AG10803 (cell line): ENCODE measurements at places on chromosomes 16 and 17.
A peak's percentile ranks its signal among the peaks of the same experiment; 100 is the strongest.

DNA sequence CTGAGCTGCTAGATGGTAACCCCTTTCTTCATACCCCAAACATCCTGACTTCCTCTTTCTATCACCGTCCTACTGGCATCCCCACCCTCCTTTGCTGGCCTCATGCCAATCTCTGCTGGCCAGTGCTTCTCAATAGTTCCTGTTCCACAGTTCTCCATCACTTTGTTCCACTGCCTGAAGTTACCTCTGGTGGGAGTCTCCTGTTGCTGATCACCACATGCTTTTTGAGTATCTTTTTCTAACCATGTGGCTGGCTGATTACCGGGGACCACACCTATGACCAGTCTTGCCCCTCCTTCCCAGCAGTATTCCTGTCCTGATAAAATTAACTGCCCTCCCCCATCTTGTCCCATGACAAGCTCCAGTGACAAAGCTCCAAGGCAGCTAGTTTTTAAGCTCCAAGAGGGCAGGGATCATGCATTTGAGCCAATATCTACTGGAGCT lies 380.4 kb upstream of the CCL2 start:
- DNase-seq, result no peak

GRCh38 chr16:82072313-82072712 lies 37.3 kb downstream of the HSD17B2 start:
- no peak for DNase-seq

GRCh38 chr16:13923703-13924298 lies 3.8 kb downstream of the ERCC4 start:
- DNase-seq, result peak; percentile 65

DNA sequence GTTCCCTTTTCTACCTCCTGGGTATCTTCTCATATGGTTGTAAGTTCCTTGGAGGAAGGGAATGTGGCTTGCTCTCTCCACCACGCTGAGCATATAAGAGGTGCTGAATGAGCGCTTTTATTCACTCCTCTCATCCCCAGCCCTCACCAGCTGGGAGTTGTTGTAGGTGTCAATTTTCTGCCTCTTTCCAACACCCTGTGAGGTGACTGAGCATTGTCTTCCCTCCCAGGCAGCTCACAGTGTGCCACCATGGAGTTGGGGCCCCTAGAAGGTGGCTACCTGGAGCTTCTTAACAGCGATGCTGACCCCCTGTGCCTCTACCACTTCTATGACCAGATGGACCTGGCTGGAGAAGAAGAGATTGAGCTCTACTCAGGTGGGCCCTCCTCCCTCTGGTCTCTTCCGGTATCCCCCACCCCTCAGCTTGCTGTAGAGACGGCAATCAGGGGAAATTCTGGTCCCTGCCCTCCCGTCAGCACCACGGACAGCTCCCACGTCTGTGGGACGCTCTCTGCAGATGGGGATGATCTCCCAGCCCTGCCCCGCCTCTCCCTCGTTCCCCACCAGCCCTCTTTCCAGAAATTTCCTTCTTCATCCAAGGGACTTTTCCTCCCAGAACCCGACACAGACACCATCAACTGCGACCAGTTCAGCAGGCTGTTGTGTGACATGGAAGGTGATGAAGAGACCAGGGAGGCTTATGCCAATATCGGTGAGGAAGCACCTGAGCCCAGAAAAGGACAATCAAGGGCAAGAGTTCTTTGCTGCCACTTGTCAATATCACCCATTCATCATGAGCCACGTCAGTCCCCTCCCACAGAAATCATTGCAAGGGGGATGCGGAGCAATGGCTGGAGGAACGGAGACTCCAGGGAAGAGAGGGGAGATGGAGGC lies 18.3 kb downstream of the CIITA start:
- DNase-seq, result peak; percentile 21

GRCh38 chr16:60553090-60553757 lies 1483.0 kb downstream of the CDH8 start:
- no peak for DNase-seq

DNA sequence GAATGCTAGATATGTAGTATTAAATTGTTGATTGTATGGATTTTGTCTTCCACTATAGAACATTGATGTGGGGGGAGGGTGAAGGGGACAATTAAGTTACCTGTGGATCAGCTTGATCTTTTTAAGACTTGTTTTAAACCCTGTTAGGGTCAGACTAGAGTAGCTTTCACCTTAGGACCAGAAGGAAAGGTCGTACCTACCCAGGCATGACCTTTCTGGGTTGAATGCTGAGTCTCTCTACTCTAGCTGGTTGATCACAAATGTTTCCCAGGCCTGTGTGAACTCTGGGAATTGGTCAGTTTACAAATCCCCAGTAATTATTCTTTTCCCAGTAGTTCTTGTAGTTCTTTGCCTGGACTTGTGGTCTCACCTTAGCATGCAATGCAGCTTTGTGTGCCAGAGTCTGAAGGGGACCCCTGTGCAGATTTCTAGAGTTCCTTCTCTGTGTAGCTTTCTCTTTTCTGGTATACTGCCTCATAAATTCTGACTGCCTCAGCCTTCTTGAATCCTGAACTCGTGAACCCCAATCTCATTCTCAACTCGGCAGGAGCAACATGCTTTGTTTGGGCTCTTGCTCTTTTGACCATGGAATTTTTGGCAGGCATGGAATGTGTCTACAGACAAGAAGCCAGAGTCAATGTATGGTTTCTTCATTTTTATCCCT lies 54.1 kb downstream of the VMP1 start:
- peak; percentile 96 for DNase-seq

GRCh38 chr17:74271281-74271680 lies 2.8 kb upstream of the DNAI2 start:
- no peak for DNase-seq

GRCh38 chr16:1879477-1879876 lies 7.5 kb upstream of the MEIOB start:
- DNase-seq, result no peak

- peak; percentile 37 for DNase-seq
Observed at GRCh38 chr17:66423056-66423955, 120.9 kb downstream of the PRKCA start.
